Daoy (cell line): ENCODE measurements at places on chromosomes 1 and 21. TPM values are rescaled to one million over a fixed set of nuclear protein-coding genes. Genes with fewer than 3 reads are reported as not detected.

DNA sequence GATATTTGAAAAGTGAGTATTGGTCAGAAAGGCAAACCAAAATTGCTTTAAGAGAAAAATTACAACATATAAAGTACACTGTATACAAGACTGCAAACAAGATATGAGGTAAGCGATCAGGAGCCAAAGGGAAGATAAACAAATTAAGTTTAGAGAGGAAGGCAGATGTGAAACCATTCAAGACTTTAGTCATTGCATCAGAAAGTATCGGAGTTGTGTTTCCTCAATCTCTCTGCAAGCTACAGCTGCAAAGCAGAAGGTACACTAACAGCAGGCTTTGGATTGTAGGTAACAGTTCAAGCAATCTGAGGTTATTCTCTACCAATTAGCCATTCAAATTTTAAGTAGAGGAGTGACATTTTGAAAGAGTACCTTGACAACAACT lies 21.3 kb upstream of the TLCD4 start:
- DNase-seq = no peak

The LCE2B gene
- not detected in 2 replicates for total RNA-seq

The MROH7 gene
- not detected in 2 replicates for total RNA-seq

The DCST1 gene
- total RNA-seq = not detected in 2 replicates

The S100A9 gene
- not detected in 2 replicates for total RNA-seq

The KIF26B gene
- 0.39 and 1.1 TPM in 2 replicates for total RNA-seq

The REN gene
- not detected in 2 replicates for total RNA-seq

The RER1 gene
- total RNA-seq = 140 and 195 TPM in 2 replicates

The TTLL10 gene
- total RNA-seq = not detected in 2 replicates

GRCh38 chr1:223741861-223742260 lies 29.5 kb downstream of the CAPN2 start:
- DNase-seq = no peak

The SH3BGRL3 gene
- 50.6 and 66.8 TPM in 2 replicates for total RNA-seq

The FOXD3 gene
- 0.12 and 3.4 TPM in 2 replicates for total RNA-seq

The MYBPH gene
- total RNA-seq = not detected in 2 replicates

The DPYD gene
- total RNA-seq = 9.1 and 14.3 TPM in 2 replicates

DNA sequence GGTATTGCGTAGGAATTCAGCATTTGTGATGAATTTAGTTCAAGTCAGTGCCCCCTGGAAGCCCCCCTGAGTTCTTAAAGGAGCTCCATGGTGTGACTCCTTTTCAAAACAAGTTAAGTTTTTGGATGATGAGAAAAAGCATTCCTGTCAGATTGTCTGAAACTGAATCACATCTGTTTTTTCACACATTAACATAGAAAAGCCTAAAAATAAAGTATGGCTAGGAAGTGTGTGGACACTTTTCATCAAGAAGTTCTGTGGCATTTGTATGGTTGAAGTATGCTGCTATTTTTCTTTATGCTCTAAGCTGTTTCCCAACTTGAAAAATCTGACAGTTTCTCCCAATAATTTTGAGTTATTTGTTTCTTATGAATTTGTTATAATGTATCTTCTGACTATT lies 33.7 kb downstream of the PRDM2 start:
- DNase-seq = no peak

The KLF17 gene
- total RNA-seq = not detected in 2 replicates

DNA sequence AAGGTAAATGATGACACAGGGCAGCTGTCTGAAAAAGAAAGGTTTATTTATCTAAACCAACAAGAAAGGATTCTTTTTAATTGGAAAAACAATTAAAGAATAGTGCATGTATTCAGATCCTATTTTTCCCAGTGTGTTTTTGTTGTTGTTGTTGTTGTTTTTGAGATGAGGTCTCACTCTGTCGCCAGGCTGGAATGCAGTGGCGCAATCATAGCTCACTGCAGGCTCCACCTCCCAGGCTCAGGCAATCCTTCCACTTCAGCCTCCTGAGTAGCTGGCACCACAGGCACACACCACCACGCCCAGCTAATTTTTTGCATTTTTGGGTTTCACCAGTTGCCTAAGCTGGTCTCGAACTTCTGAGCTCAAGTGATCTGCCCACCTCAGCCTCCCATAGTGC lies 22.1 kb downstream of the NEK2 start:
- DNase-seq = no peak

The CA6 gene
- not detected in 2 replicates for total RNA-seq

DNA sequence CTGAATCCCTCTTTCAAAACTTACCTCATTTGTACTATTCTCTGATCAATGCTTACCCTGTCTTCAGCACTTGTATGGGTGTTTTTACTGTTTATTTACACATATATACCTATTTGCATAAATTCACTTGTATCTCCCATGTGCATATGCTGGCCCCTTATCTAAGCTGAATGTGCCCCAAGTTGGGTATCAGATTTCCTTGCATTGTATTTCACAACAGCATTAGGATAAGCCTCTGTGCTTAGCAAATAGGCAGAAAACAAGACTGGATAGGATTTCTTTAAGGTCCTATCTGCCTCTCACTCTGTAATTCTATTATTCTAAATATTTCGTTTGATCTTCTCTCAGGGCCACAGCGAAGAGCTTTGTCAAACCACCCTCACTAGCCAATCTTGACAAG lies 45.9 kb upstream of the IPO9 start:
- DNase-seq = no peak
